ENCODE measurements at places on chromosomes 13 and 19.

DNA sequence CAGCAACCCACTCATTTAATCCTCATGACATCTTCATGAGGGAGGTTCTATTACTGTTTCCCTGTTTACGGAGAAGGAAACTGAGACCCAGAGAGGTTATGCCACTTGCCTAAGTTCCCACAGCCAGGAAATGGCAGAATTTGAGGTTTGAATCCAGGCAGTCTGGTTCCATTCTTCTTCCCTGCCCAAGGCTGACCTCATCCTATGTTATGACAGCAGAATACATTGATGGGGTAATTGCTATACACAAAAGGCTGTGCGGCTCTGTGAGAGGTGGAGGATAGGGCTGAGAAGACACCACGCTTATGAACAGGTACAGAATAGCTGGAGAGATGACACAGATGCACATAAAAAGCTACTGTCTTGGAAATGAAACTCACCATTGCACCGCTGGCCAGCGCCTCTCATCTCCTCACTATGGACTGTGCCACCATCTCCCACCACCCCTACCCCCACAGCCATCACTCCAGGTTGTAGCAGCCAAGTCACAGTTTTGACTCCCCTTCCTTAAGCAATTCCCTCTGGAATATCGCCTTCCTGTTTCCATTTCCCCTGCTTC is 11.5 kb downstream of the MAG start:
- no peak for DNase-seq

DNA sequence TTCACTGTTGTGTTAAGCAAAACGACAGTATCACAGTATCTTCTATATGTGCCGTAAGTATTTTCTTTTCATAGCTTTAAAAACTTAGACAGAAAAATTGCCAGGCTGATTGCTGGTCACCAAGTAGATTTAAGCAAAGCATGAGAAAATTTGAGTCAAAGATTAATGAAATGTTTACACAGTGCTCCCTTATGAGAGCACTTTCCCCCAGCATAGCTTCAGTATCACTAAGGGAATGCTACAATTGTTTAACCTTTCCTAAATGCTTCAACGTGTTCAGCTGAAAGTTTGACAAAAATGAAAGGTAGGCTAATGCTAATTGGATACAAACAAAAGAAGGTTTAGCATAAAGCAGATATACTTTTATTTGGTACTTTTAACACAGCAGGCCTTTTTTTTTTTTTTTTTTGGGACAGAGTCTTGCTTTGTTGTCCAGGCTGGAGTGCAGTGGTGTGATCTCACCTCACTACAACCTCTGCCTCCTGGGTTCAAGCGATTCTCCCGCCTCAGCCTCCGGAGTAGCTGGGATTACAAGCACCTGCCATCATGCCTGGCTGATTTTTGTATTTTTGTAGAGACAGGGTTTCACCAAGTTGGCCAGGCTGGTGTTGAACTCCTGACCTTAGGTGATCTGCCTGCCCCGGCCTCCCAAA is 23.4 kb downstream of the PCCA start:
- no peak for DNase-seq

DNA sequence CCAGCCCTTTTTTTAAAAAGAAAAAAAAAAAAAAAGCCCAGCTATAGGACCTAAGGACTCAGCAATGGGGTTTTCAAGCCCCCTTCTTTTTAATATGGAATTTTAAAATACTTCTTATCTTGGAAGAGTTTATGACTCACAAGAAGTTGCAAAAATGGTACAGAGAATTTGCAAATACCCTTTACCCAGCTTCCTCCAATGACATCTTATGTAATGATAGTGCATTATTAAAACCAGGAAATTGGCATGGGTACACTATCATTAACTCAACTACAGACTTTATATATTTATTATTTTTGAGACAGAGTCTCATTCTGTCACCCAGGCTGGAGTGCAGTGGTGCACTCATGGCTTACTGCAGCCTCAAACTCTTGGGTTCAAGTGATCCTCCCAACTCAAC is 16.1 kb downstream of the TMEM38A start:
- no peak for DNase-seq

GRCh38 chr13:110913322-110914080 is 1.4 kb downstream of the ANKRD10 start:
- no peak for DNase-seq

GRCh38 chr13:37102896-37103295 is 2.6 kb downstream of the CSNK1A1L start:
- no peak for DNase-seq

GRCh38 chr13:31851216-31851615 is 111.9 kb downstream of the RXFP2 start:
- no peak for DNase-seq

DNA sequence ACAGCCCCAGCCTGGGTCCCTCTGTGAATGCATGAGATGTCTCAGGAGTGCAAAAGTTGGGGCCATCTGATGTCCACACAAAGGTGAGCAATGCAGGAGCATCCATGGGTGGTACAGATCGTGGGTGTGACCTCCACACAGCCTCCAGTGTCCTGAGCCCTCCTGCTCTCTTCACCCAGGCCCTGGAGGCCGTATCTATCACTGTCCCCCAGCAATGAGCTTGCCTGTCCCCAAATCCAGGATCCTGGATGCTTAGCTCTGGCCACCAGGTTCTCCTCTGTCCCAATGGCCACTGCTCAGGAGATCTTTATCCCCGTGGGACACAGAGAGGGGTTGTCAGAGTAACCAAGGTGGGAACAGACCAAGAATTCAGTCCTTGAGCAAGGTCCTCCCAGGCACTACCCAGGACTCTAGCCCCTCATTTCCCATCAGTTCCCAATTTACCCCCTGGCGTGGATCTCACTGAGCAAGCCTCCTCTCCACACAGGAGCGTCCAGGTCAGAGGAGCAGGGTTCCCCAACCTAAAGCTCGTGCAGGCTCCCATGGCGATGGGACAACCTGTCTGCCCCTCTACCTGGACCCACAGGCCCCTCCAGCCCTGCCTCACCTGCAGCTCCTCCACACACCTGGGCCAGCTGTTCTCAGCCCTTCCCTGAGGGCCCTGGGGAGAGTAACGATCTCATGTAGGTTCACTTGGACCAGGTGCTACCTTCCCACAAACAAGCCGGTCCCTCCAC is 11.3 kb downstream of the CEACAM21 start:
- DNase-seq: no peak

DNA sequence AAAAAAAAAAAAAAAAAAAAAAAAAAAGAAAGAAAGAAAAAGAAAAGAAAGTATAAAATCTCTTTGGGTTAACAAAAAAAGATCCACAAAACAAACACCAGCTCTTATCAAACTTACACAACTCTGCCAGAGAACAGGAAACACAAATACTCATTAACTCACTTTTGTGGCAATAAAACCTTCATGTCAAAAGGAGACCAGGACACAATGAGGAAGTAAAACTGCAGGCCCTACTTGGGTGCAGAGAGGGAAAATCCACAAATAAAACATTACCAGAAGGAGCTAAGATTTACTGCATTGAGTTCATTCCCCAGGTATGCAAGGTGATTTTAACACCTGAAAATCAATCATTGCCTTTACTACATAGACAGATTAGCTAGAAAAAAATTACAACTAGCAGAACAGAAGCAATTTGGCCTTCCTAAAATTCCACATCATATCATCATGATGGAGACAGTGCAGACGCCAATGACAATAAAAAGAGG is 9.6 kb upstream of the CEACAM5 start:
- no peak for DNase-seq

Data from left ventricle myocardium superior (tissue), 1 donor.